ENCODE measurements at places on chromosomes 1 and 21.

DNA sequence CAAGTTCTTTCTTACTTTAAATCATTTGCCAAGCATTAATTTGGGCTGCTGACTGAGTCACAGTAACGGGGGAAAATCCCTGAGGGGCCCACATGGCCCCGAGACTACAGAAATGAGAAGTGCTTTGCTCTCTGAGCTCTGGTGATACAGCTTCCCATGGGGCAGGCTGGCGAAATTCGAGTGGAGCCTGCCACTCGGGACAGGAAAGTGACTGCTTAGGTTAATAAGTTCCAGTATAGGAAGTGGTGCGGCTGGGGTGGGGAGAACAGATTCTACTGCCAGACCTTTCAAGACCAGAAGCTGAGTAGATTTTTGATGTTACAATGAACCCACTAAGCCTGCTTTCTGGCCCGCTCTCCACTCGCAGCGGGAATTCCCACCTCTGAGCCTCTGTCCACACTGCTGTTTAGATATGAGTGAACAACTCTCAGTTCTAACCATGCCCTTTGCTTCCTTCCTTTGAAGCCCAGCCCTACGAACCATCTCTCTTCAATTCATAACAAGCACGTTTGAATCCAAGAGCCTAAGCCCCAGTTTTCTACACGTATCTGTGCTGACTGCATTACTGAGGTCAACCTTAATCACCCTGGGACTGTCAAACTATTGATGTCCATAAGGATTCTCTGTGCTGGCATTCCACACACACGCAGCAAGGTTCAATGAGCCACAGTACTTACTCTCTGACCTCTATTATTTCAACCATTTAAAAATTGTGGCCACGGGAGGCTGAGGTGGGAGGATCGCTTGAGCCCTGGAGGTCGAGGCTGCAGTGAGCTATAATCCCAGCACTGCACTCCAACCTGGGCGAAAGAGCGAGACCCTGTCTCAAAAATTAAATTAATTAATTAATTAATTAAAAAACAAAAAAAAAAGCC lies 9.6 kb downstream of the ZBTB17 start:
- no peak for DNase-seq

DNA sequence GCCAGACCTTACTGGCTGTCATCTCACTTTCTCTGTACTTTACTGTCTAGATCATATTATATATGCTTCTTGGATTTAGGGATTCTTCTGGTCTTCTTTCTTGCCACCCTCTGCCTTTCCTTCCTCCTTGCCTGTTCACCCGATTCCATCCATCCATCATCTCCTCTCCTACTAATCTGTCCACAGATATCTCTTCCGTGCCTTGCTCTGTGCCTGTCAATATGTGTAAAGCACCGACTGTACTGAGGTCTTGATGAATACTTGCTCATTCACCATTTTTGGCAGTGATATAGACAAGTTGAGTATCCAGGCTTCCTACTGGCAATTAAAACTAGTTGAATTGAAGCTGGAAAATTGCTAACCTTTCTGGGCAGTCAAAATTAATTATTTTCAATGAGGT lies 8.1 kb downstream of the FMN2 start:
- no peak for DNase-seq

GRCh38 chr1:63322944-63323864 lies 837 bp downstream of the FOXD3 start:
- DNase-seq, result no peak

GRCh38 chr1:78170859-78171258 lies 125.1 kb downstream of the GIPC2 start:
- DNase-seq, result no peak

DNA sequence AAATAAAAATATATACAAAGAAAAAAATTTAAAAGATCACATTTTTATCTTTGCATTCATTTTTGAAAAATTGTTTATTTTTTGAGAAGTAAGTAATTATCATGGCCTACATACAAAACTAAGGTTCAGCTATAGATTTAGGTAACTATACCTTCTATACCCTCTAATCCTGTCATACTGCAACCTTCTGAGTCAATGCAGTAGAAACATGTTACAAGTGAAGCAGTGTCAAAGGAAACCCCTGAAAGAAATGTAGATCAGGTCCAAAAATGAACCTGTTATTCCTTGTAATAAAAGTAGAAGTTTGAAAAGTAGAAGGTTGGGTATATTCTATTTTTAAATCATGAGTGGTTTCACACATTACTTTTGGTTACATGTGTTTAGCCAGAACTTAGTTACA lies 51.3 kb downstream of the PTGS2 start:
- no peak for DNase-seq

DNA sequence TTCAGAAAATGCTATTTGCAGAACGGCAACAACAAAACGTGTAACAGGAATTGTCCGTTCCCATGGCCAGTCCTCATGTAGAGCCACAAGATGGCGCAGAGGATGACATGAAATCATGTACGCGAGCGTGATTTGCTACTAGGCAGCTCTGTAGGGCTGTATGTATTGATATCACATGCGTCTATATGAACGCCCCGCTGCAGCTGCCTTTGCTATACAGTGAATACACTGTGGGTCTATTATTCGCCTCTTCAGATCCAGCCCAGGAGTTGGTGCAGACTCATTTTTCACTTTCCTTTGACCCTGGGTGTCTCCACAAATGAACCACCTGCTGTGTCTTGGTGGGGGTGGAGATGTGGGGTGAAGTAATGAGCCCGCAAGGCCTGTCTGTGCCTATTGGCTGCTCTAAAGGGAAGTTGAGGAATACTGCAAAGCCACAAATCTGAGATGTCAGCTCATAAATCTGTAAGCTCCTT lies 361.5 kb downstream of the KIF26B start:
- no peak for DNase-seq

GRCh38 chr1:92410706-92411105 lies 76.0 kb downstream of the GFI1 start:
- no peak for DNase-seq

- DNase-seq, result no peak
These were observed 9.3 kb downstream of the SLAMF7 start for GRCh38 chr1:160748181-160748877.

DNA sequence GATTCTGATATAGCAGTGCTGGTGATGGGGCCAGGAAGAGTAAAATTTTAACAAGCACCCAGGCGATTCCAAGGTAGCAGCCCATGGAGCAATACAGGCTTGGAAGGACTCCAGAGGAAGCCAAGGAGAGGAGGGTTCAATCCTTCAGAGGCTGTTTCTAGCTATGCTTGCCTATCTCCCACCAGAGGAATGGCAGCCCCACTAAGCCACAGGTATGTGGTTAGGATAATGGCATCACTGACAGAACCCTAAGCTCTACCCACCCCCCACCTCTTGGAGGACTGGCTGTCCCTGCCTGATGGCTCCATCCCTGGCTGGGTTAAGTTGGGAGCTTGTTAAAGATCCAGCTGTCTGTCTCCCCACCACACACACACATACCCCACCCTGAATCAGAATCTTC lies 19.3 kb upstream of the PTAFR start:
- no peak for DNase-seq

- DNase-seq, result no peak
These were observed 1.0 kb downstream of the ZBTB17 start for GRCh38 chr1:15974855-15975254.

GRCh38 chr21:26389971-26390641 lies 183.0 kb downstream of the CYYR1 start:
- DNase-seq, result no peak

GRCh38 chr1:50658459-50659076 lies 235.3 kb upstream of the DMRTA2 start:
- no peak for DNase-seq

- no peak for DNase-seq
These were observed 29.1 kb downstream of the B3GALT2 start for GRCh38 chr1:193157360-193157759.

DNA sequence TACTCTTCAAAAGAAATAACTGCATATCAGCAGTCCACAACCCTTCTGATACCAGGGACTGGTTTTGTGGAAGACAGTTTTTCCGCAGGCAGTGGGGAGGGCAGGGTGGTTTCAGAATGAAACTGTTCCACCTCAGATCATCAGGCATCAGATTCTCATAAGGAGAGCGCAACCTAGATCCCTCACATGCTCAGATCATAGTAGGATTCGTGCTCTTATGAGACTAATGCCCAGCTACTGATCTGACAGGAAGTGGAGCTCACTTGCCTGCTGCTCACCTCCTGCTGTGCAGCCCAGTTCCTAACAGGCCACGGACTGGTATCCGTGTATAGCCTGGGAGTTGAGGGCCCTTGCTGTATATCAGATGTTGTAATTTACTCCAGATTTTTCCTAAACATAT lies 11.5 kb downstream of the RO60 start:
- DNase-seq, result no peak

DNA sequence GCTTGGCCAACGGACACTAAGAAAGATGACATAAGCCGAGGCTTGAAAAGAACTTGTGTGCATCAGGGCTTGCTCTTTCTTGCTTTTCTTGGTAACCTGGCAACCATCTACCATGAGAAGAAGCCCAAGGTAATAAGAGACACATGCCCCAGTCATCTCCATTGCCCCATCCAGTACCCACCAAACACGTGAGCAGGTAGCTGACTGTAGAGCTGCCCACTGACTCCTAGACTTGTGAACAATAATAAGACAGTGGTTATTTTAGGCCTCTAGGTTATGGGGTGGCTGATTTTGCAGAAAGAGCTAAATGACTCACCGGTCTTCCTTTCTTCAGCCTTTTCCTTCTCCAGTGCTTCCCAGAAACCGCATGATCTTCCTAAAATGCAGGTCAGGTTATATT lies 105.0 kb upstream of the JUN start:
- no peak for DNase-seq

DNA sequence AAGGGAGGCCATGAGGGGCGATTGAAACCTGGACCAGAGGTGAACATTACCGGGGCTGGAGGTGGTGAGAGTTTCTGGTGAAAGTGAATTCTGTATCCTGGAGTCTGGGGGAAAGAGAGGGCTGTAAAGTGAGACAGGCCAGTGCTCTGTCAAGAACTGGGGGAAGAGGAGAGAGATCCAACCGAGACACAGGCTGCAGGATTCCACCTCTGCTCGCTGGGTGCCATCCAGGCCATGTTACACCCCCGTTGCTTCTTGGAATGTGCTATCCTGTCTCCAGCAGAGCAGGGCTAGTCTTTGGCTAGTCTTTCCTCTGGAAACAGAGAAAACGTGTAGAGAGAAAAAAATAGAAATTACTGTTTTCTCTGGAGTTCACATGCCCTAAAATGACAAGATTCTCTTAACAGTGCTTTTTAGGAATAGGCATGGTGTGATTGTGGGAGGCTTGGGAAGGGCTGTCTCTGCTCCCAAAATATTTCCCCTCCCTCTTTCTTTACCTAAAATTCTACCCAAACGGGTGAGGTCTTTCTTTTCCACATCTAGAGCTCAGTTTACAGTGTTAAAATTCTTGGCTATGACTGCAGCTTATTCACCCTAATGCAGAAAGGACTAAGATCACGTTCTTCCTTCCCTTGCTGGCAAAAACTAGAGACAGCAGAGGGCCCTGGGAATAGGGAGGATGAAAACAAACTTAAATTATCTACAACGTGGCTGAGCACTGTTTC lies 16.5 kb upstream of the OVAAL start:
- no peak for DNase-seq
